ENCODE measurements at places on chromosomes 5 and 9. TPM values are rescaled to one million over a fixed set of nuclear protein-coding genes. Genes with fewer than 3 reads are reported as not detected.

PFN3 gene
- total RNA-seq, result not detected

PPP3R2 gene
- total RNA-seq, result not detected

ADAMTS16 gene
- 0.78 TPM for total RNA-seq

NCS1 gene
- total RNA-seq, result 50.3 TPM

BHMT gene
- 0.58 TPM for total RNA-seq

TNFSF8 gene
- total RNA-seq, result 2.8 TPM

APBA1 gene
- total RNA-seq, result 10.7 TPM

SNCAIP gene
- 2.4 TPM for total RNA-seq

FOXD4 gene
- 0.43 TPM for total RNA-seq

NOXA1 gene
- 36.7 TPM for total RNA-seq

LARP1 gene
- 190 TPM for total RNA-seq

CBY3 gene
- not detected for total RNA-seq

NTMT1 gene
- 45.1 TPM for total RNA-seq

AGTPBP1 gene
- total RNA-seq, result 12.2 TPM

SPEF2 gene
- total RNA-seq, result 11.5 TPM

SLC45A2 gene
- total RNA-seq, result 0.66 TPM

OR1Q1 gene
- not detected for total RNA-seq

PCSK1 gene
- total RNA-seq, result not detected

HMHB1 gene
- total RNA-seq, result not detected

STC2 gene
- total RNA-seq, result 10.3 TPM

RFX3 gene
- 16.3 TPM for total RNA-seq

DNA sequence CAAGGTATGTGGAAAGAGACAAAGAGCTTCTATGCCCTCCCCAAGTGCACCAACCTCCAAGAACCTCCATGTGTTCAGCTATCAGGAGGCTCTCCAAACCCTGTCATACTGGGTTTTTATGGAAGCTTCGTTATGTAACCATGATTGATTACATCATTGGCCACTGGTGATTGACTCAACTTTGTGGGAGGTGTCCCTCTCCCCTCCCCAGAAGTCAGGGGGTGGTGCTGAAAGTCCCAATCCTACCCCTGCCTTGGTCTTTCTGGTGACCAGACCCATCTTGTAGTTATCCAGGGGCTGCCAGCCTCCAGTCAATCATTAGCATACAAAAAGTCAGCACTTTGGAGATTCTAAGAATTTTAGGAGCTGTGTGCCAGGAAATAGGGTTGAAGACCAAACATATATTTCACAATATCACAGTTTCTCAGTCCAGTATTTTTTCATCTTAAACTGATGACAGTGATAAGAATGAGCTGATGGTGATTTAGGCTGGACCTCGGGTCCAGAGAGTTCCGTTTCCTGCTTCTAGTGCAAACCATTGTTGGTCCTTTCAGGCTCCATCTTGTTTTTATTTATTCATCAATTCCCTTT is 27.3 kb upstream of the FANCC start:
- no peak for DNase-seq

GRCh38 chr5:156552855-156553358 is 225.9 kb downstream of the SGCD start:
- DNase-seq, result no peak

GRCh38 chr5:64156261-64156660 is 9.4 kb upstream of the RNF180 start:
- DNase-seq, result no peak

DNA sequence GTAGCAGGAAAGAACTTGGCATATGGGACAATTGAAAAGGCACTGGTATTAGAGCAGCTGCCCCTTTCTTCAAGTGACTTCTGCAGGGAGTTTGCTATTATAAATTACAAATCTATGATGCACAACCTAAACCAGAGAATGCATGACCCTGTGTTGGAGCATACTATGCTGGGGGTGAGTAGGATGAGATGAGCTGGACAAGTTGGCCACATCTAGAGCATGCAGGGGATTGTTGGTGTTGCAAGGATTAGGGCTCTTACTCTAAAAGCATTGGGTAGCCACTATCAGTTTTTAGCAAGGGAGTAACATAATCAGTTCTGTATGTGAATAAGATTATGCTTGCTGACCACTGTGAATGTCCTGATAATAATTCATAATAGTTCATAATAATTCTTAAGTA is 186.7 kb downstream of the KIAA0825 start:
- no peak for DNase-seq

DNA sequence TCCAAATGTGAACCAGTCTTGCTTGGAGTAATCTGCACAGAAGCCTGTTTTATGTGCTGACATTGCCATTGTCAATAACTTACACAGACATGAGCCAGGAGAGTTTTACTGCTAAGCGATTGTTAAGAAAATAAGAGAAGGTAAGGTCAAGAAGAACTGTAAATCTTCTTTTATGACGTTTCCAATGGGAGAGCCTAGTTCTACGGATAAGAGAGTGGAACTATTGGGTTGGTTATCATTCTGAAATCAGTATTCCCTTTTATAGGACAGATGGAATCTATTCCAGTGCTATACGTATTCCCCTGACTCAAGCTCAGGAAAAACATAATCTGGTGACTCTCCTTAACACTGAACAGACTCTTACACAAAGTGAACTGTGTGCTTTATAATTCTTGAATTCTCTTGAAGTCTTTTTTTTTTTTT is 137.9 kb upstream of the OTULINL start:
- DNase-seq, result no peak

DNA sequence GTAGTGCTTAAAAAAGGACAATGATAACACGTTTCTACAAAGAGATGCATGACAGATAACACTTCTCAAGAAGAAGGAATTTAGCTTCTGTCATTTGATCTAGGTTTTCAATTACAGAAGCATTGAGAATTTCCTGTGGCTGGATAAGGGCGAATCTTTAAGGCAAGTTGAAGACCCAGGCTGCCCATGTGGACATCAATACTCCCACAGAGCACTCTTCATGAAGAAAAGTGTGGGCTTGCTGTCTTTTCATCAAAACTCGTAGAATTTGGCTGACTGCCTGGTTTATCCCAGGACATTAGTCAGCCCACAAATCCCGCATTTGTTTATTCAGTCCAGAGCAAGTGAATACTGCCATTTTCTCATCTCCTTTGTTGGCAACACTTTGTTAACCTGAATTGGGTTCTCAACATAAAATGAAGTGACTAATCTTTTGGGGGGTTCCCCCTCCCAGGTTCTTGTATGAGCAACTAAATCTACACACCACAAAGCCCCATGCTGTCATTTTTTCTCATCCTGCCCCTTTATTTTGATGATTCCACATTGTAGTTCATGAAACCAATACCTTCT is 43.4 kb upstream of the CDKN2B start:
- no peak for DNase-seq

- no peak for DNase-seq
Observed at GRCh38 chr9:85978496-85978895, 37.5 kb downstream of the NAA35 start.

- DNase-seq, result no peak
Observed at GRCh38 chr5:172347496-172348052, 64.0 kb upstream of the UBTD2 start.

- no peak for DNase-seq
Observed at GRCh38 chr9:75591972-75592371, 298.5 kb upstream of the PCSK5 start.

GRCh38 chr5:142275496-142275895 is 49.3 kb downstream of the SPRY4 start:
- DNase-seq, result no peak

DNA sequence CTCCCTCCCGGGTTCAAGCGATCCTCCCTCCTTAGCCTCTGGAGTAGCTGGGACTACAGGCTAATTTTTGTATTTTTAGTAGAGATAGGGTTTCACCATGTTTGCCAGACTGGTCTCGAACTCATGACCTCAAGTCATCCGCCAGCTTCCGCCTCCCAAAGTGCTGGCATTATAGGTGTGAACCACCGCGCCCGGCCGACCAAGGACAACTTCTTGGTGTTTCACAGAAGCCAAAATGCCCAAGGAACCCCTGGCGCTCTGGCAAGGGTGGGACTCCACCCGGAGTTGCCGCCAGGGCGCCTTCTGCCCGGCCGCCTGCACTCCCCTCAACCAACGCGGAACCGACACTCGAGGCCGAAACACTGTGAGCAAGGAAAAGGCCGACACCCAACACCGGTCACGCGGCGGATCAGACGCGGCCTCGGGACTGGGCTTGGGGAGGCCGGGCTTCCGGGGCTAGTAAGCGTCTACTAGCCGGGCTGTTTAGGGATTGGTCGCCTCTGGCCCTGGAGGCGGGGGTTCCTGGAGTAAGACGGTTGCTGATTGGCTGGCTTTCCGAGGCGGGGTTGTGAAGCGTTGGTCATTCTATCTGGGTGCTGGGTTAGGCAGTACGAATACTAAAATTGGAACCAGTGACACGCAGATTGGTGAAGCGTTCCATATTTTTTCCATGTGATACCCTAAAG is 7.7 kb upstream of the CFAP157 start:
- DNase-seq, result peak; percentile 98

DNA sequence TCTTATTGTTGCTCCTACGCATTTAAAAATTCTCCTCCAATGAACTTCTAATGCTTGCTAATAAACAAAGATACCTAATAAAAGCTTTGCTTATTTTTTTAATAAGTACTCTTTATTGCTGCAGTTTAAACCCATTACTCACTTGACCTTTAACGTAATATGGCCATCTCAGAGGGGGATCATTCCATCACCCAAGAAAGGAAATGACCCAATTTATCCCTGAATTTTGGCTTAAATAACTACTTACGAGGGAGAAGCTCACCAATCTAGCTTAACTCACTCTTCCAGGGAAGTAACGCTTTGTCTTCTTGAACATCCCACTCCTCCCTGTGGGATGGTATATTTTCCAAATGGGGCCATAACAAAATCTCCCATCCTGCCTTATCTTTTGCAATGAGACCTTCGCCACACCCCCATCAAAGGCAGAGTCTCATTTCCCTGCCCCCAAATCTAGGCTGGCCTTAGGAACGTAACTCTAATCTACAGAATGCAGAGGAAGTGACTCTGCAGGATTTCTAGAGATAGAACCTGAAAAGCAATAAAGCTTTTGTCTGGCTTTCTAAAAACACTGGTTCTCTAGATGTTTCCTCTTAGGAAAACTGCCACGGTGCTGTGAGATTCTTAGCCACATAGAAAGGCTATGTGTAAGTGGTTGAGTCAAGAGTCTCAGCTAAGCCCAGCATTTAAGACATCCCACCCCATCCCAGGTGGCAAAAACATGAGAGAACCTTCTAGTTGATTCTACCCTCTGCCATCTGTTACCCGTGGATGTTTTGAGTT is 310.0 kb downstream of the ASTN2 start:
- no peak for DNase-seq

DNA sequence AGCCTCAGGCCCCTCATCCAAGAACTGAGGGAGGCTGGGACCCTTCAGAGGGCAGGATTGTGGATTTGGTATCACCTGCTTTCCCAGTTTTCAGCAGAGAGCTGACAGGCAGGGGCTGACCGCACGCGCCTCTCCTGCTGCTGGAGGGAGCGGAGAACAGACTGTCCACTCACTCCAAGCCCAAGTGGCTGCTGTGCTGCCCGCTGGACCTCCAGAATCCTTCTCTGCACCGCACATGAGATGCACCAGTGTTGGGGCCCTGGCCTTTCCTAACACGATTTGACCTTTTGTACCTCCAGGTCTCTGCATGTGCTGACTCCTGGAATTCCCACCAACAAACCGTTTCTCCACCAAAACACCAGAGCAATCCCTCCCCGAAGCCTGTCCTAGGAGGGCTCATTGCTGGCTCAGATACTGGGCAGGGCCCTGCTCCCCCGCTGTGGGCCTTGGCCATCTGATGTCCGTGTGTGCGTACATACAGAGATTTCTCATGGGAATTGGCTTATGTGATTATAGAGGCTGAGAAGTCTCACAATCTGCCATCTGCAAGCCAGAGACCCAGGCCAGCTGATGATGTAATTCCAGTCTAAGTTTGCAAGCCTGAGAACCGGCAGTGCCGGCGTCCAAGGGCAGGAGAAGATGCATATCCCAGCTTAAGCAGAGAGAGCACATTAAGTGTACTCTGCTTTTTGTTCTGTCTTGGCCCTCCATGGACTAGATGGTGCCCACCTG is 141.7 kb downstream of the GADD45G start:
- no peak for DNase-seq

- DNase-seq, result no peak
Observed at GRCh38 chr9:126341902-126342301, 15.3 kb downstream of the MVB12B start.

- DNase-seq, result peak; percentile 29
Observed at GRCh38 chr5:15501091-15501791, 1.3 kb downstream of the FBXL7 start.

DNA sequence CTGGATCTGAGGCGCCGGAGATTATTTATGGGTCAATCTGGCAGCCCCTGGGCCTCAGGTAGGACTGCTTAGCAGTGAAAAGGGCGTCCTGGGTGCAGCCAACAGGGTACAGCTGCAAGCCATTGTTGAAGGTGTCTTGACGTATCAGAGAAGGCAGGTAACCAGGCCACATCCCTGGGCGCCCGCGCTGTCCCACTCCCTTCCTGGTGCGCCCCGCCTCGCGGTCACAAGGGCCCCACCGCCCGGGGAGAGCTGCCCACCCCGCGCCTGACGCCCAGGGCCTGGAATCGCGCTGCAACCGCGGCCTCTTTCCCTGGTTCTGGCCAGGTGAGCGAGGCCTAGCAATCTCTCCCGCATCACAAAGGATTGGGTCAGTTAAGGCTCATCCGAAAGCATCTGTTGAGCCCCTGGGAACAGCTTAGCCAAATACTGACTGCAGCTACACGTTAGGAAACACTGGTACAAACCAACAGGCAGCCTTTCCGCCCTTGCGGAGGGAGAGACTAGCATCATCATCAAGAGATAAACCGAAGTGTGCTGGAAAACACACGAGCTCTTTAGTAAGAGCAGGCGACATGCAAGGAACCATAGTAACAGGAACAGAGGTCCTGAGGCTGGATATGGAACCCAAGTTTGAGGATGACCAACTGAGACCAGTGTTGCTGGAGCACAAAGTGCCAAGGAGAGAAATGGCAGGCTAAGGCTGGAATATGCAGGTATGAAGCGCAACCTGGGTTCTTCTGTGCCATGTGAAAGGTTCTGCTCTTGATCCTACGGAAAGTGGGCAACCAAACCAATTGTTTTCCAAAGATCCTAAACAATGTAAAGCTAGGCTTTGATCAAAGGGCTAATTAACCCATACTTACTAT is 3.6 kb downstream of the RPS23 start:
- DNase-seq, result no peak

DNA sequence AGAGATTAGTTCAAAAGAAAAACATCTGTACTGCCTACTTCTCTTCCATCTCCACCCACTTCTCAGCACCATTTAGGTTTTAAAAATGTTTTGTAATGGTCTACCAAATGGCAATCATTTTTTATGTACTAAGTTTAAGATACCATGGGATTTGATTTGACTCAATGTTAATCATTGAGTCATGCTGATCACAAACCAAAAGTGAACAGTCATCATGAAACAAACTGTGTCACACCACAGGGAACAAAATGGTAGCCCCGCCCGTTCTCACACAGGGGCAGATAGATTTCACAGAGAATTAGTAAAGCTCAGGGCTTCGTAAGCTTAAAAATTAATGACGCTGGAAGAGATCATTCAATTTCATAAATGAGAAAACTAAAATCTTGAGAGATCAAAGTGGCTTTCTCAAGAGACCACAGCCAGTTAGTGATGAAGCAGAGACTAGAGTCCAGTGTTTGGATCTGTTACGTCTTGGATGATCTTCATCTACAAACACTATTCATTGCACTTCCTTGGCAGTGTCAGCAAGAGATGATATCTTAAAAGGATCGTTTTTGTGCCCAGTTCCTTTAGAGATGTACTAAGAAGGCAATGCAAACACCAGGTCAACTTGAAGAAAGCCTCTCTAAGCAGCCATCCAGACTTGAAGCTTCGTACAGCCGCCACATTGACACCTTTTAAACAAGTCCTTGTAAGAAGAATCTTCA is 33.9 kb upstream of the TRIO start:
- DNase-seq, result no peak

GRCh38 chr9:378263-378662 is 163.6 kb downstream of the DOCK8 start:
- no peak for DNase-seq

GRCh38 chr5:168612996-168613395 is 33.8 kb upstream of the PANK3 start:
- no peak for DNase-seq
